ENCODE measurements at places on chromosomes 3 and 15.

- no peak for DNase-seq
These were observed 44.4 kb upstream of the RASA2 start for GRCh38 chr3:141442446-141442845.

DNA sequence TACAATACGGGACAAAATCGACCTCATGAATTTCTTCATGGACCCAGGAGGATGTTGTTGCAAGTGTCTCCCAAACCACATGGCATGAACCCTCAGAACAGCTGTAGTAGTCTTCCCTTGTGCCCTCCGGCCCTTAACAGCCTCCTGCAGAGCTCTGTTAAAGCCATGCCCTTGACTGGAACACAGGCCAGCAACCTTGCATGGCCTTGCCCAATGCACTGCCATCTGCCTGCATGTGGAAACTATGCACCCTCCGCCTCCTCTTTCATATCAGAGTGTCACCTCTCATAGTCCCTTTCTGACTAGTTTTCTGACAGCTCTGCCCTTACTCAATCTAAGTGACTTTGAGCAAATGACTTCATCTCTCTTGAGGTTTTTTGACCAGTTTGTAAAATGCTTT is 39.4 kb upstream of the TRIM71 start:
- no peak for DNase-seq

DNA sequence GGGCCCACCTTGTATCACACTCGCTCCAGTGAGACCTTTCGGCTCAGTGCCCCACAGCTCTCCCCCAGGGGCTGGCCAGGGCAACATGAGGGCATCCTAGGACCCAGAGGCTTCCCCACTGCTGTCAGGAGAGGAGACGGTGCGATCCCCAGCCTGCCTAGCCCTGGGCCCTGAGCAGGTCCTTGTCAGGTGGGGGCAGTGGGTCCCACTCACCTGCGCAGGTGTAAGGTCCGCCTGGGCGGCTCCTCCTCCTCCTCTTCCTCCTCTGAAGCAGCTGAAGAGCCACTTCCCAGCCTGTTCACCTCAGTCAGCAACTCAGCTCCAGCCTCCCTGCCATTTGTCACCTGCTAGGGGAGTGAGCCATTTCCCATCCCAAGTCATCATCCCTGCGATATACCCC is 9.6 kb downstream of the KIF7 start:
- no peak for DNase-seq

DNA sequence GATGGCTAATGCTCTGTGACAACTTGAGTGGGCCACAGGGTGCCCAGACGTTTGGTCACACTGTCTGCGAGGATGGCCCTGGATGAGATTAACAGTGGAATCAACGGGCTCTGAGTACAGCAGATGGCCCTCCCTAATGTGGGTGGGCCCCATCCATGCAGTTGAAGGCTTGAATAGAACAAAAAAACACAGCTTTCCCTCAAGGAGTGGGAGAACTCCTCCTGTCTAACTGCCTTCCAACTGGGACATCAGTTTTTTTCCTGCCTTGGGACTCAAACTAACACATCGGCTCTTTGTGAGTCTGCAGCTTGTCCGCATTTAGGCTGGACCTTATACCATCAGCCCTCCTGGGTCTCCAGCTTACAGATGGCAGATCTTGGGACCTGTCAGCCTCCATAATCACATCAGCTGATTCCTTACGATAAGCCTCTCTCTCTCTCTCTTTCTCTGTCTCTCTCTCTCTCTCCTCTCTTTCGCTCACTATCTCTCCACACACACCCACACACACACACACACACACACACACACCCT is 20.8 kb downstream of the FAM174B start:
- no peak for DNase-seq

GRCh38 chr3:11239796-11240195 is 32.4 kb upstream of the ATG7 start:
- no peak for DNase-seq

DNA sequence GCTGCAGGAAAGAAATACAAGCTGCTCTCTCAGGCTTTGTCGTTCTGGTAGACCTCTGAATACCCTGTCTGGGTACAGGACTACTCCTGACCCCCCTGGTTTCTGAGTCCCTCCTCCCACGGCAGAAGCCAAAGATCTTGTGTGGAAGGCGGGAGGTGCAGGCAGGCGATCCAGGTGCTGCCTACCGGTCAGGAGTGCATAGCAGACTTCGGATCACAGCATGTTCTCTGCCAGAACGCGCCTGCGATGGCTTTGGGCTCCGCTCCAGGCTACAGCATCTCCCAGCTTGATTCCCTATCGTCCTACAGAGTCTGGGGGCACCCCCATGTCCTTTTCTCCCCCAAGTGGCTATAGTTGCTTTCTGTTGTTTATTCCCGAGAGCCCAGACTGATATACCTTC is 2.5 kb upstream of the CFAP100 start:
- DNase-seq: no peak
